ENCODE measurements at places on chromosomes 6 and 20.

- peak; percentile 54 for DNase-seq
Measured at GRCh38 chr6:12097791-12098190, 85.7 kb downstream of the HIVEP1 start.

- DNase-seq, result no peak
Measured at GRCh38 chr6:166809721-166810120, 146.6 kb downstream of the RNASET2 start.

DNA sequence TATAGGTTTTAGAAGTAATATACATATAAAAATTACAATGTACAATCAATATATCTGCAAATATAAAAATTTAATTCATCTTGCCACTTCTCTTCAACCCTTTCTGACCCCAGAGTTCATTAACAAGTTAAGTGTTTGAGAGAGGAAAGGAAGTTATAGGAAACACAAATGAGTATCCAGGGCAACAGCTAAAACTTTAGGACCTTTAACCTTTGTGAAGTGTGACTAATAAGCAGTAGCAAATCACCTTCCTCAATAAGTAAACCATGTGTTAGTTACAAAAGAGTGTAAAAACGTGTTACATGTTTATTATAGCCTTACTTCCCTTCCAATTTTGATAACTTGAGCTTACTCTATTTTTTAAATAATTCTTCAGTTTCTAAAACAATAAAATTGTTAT, 73.4 kb upstream of the SIM1 start:
- DNase-seq, result peak; percentile 24

- no peak for DNase-seq
Measured at GRCh38 chr6:110265273-110265672, 85.0 kb downstream of the CDC40 start.

DNA sequence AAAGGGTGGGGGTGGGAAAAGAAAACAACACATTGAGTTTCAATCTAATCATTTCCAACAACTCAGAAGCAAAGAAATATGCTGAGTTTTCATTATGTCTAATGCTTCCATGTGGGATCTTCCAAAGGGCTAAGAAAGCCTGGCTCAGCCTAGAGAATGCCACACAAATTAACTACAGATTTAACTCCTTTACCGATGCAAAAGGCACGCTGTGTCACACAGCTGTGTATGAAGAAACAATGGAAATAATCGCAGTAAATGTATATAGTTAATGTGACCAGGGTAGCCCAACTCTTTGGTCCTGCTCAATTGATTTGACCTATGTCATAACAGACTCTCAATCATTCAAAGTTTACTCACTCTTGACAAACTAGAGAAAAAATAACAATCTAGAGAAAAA, 17.8 kb downstream of the B4GALT5 start:
- no peak for DNase-seq

- no peak for DNase-seq
Measured at GRCh38 chr6:134910593-134910935, 39.3 kb downstream of the ALDH8A1 start.

DNA sequence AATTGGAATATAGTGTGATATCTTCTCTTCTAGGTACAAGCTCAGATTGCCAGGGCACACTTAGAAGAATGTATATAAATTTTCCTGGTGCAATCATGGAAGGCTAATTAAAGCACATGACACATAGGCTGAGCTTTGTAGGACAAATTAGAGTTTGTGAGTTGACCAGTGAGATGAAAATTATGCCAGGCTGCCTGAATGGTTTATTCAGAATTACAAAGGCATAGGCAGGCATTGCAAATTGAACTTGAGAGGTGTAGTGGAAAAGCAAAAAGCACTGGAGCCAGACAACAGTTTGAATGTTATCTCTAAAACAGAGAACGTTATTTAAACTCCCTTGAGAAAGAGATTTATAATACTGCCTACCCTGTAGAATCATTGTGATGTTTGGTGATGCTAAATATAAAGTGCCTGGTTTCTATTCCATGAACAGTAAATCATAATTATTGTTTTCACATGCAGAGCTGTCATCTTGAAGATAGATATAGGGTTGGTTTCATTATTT, 712.1 kb downstream of the TBC1D32 start:
- DNase-seq, result no peak

- DNase-seq, result peak; percentile 3
Measured at GRCh38 chr6:168156742-168157265, 77.8 kb upstream of the FRMD1 start.

DNA sequence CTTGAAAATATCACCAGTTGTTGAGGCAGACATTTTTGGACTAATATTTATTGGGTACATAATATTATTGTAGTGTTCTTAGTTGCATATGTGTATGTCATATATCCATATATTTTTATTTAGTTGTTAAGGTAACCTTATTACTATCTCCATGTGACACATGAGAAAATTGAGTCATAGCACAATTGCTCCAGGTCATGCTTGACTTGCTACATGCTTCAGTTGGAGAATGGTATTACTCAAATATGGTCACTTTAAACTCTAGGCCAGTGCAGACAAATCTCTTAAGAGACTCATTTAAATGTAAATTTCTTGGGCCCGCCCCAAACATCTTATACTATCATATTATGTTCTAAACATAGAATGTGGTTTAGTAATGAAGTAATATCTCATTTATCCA, 246.1 kb downstream of the RIMS1 start:
- no peak for DNase-seq

- no peak for DNase-seq
Measured at GRCh38 chr6:41720262-41720620, 15.2 kb downstream of the TFEB start.

DNA sequence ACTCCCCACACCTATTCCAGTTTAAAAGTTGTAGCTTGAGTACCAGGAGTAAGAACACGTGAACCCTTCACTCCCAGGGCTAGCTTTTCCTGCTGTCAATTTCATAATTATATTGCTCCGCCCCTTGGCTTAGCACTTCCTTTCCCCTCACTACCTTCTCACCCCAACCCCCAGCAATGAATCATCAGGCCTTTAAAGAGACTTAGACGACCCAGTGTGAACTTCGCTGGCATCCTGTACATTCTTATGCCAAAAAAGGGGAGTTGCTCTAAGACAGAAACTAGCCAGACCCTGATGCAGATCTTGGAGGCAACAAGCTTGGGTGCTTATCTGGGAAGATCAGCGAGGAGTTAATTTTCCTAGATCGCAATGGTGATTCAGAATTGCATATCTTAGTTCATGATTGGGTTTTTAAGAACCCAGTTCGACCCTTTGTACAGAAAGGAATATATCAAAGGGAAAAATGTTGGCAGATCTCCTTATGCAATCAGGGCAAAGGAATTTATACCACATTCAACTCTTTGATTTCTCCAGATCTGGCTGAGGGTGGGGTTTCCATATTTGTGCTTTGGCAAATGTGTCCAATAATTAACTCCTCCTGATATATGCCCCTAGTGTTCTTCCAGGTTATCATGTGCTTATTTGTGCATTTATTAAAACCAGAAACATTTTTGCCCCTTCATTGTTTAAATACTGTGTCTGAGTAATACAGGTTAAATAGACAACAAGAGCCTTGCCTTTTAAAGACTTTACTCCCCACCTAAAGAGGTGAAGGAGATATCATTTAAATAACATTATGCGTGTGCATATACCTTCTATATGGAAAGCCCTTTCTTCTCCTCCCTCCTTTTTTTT, 8.1 kb upstream of the ATXN1 start:
- peak; percentile 97 for DNase-seq

GRCh38 chr20:19940988-19941460, 76.1 kb upstream of the NAA20 start:
- DNase-seq, result peak; percentile 63

GRCh38 chr6:39204646-39205244, 24.5 kb downstream of the KCNK5 start:
- DNase-seq, result no peak

DNA sequence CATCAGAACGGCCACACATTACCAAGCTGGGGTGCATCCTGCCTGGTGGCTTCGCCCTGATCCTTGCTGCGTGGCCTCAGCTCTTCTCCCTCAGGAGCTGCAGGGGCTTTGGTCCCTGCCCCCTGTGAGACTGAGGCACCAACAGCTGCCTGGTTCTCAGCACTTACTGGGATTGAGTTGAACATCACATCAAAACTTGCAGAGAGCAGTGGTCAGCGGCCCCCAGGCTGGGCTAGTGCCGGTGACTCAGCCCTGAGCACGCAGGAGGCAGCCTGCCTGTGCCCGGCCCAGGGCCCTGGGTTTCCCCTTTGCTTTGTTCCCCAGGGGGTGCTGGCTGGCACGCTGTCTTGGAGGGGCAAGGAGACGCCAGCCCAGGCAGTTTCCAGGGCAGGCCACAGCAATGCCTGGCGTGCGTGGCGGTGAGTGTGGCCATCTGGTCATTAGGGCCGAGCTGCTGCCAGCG, 63.3 kb downstream of the DLL1 start:
- no peak for DNase-seq

GRCh38 chr6:16576451-16577368, 184.6 kb downstream of the ATXN1 start:
- no peak for DNase-seq

DNA sequence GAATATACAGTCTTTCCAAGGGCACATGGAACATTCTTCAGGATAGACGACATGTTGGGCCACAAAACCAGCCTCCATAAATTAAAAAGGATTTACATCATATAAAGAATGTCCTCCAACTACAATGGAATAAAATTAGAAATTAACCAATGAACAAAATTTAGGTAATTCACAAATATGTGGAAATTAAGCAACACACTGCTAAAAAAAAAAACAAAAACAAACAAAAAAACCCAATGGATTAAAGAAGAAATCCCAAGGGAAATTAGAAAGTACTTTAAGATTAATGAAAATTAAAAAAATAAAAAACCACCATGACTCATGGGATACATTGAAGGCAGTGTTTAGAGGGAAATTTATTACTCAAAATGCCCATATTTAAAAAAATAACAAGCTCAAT, 21.4 kb upstream of the NT5E start:
- no peak for DNase-seq

GRCh38 chr6:129015721-129016120, 132.8 kb downstream of the LAMA2 start:
- DNase-seq, result peak; percentile 2

GRCh38 chr6:43628393-43629103, 516 bp downstream of the GTPBP2 start:
- DNase-seq, result peak; percentile 70

DNA sequence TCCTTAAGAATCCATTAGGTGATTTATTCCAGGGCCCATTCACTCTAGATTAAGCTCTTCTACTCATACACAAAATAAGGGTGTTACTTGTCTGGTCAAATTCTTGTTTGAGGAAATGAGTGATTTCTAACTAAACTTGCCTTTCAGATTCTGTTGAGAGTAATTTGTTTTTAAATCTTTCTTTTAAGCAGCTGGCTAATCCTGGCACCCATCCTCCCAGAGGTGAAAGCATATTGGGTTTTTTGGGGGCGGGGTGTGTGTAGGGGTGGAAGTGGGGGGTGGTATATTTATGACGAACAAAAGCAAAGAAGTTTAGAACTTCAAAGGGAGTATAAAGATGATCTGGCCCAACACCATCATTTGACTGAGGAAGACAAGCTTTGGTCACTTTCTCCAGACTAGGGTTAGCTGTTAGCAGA, 94.7 kb downstream of the RTN4IP1 start:
- DNase-seq, result no peak

DNA sequence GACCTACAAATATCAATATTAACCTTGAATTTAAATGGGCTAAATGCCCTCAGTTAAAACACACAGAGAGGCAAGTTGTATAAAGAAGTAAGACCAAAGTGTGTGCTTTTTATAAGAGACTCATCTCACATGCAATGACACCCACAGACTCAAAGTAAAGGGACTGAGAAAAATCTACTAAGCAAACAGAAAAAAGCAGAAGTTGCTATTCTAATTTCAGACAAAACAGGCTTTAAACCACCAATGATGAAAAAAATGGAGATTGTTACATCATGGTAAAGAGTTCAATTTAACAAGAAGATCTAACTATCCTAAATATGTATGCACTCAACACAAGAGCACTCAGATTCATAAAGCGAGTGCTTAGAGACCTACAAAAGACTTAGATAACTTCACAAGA, 741.9 kb upstream of the MARCKS start:
- no peak for DNase-seq

DNA sequence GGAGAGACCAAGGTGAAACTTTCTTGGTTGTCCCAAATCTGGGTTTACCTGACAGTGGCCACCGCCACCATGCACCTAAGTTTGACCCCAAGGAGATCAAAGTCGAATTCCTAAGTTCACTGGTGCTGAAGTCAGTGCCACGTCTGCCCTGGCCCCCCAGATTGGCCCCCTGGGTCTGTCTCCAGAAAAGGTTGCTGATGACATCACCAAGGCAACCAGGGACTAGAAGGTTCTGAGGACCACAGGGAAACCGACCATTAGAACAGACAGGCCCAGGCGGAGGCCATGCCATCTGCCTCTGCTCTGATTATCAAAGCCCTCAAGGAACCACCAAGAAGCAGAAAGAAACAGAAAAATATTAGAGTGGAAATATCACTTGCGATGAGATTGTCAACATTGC, 91.2 kb downstream of the DLL1 start:
- DNase-seq, result no peak

DNA sequence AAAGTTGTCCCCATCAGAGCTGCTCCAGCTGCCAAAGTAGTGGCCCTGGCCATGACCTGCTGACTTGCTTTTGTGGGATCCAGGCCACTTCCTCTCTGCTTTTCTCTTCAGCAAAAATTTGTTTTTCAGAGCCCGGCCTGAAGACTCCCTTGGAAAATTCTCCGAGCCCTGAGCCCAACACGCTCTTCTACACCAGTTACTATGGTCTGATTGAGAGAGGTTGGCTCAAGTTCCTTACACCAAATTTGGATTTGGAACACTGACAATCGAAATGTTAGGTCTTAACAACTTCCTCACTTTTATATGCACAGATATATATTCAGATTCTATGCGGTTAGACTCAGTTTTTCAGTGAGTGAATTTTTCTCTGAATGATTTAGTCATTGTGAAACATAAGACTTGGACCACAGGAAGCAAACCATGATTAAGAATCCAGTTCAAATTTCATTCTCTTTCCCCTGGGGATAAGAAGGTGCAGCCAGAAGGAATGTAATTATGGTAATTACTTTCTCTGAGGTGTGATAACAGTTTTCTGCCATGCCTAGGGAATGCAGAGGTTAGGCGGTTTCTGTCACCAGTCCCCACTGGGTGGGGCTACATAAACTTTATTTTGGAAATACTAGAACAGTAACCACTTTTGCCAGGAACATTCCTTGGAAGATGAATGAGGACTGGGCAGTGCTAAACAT, 365.2 kb downstream of the SYNE1 start:
- DNase-seq, result peak; percentile 63

GRCh38 chr6:47111685-47112084, 69.6 kb upstream of the ADGRF1 start:
- DNase-seq, result peak; percentile 56

- DNase-seq, result peak; percentile 85
Measured at GRCh38 chr6:3750317-3751076, 1.0 kb downstream of the PXDC1 start.
